ENCODE measurements at places on chromosomes 12 and 14.

DNA sequence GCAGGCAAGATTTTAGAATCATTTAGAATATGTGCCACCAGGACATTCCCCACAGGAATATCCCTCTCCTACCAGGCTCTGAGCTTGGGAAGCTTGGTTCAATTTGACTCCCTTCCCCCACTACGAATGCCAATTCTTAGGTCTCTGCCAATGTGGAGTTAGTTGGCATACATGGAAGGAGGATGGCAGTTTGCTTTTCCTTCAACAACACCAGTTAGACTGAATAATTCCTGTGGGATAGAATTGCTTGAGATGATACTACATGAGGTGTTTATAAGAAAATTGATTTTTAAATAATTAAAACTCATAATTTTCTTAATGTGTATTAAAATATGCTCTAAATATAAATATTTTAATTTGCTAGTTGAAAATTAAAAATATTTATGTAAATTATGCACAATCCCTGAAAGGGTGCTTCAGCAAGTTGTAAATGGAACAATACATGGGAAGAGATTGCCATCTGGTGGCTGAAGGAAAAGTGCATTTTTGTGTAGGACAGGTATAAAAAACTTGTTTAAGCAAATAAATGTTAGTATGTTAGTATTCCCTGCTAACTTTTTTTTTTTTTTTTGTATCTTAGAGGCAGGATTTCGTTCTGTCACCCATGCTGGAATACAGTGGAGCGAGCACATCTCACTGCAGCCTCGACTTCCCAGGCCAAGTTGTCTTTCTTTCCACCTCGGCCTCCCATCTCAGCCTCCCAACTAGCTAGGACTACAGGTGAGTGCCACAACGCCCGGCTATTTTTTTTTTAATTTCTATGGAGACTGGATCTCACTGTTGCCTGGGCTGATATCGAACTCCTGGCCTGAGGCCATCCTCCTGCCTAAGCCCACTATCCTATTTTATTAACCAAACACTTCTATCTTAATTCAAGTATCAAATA lies 25.8 kb upstream of the STRAP start:
- DNase-seq, result peak; percentile 14

GRCh38 chr14:59032826-59033225 lies 155.6 kb upstream of the DAAM1 start:
- no peak for DNase-seq

DNA sequence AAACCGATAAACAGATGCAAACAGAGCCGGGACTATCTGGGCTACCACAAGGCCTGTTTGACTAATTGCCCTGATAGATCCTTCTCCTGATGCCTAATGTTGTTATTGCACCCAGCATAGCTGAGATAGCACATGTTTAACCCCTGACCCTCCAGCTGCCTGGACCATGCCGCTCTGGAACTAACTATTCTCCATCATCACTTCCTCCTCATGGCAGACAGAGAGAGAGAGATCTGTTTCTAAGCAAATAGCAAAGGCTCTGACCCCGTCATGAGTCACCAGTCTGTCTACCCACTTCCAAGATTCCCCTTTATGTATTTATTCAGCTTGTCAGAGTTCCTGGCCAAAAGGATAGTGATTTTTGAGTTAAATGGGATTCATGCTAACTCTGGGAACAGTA lies 58.2 kb upstream of the FLRT2 start:
- no peak for DNase-seq

- no peak for DNase-seq
Observed at GRCh38 chr12:13628067-13628466, 353.3 kb downstream of the GRIN2B start.

GRCh38 chr12:20368114-20368650 lies at the start of gene PDE3A:
Gene PDE3A, plus strand, starts transcription at chr12:20368537. Its CDS starts 748 bp downstream, at chr12:20369285.
- peak; percentile 45 for DNase-seq

DNA sequence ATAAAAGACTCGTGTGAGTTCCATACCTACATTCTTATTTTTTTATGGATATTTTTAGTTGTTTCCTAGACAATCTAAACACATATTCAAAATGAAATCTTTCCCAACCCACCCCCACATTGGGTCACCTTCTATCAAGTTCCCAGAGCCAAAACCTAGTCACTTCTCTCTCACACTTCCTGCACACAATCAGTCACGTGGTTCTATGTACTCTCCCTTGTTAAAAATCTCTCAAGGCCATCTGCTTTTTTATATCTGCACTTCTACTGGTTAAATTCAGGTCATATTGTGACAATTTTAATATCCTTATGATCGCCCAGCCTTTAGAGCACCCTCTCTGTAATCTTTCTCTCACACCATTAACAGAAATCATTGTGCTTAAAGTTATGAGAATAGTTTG lies 175.0 kb upstream of the SYT10 start:
- no peak for DNase-seq

- no peak for DNase-seq
Observed at GRCh38 chr12:114726092-114726710, 42.2 kb upstream of the TBX3 start.

- no peak for DNase-seq
Observed at GRCh38 chr12:117649796-117650195, 288.4 kb upstream of the NOS1 start.

GRCh38 chr12:19757317-19757877 lies 318.1 kb downstream of the AEBP2 start:
- DNase-seq, result peak; percentile 50

- DNase-seq, result no peak
Observed at GRCh38 chr12:52774629-52775250, 2.4 kb downstream of the KRT76 start.

GRCh38 chr14:22509036-22509709 lies 79.9 kb downstream of the DAD1 start:
- no peak for DNase-seq

DNA sequence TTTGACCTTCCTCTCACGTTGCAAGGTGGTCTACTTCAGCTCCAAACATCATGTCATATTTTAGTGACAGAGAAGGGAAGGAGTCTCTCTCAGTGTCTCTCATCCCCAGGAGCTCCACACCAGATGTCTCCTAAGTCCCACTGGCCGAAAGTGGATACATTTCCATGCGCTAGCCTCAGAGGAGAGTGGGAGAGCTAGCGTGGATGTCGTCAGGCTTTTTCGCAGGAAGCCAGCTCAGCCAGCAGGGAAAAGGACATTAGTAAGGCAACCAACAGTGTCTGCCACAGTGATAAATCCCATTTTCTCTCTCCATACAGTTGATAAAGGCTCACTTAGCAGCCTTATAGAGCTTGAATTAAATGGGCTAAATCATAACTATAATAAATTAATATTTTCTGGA lies 155.7 kb downstream of the PELI2 start:
- DNase-seq, result no peak

DNA sequence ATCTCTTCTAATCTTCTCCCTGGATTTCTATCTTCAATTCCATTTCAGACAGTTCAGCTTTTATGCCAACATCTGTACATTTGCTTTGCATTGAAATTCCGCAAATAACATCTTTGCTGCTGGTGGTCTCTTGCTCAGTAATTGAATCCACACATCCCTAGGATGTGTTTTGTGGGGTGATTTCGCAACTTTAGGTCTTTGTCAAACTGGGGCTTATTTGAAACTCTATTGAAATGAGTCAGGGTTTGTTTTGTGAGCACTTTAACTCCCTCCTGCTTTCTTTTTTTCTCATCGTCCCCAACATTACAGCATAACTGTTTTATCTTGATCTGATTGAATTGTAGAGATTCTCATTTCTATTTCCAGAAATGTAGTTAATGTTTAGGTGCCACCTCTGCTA lies 404.3 kb downstream of the NPAS3 start:
- DNase-seq, result no peak

GRCh38 chr12:104057771-104058197 lies 6.5 kb upstream of the HCFC2 start:
- no peak for DNase-seq

DNA sequence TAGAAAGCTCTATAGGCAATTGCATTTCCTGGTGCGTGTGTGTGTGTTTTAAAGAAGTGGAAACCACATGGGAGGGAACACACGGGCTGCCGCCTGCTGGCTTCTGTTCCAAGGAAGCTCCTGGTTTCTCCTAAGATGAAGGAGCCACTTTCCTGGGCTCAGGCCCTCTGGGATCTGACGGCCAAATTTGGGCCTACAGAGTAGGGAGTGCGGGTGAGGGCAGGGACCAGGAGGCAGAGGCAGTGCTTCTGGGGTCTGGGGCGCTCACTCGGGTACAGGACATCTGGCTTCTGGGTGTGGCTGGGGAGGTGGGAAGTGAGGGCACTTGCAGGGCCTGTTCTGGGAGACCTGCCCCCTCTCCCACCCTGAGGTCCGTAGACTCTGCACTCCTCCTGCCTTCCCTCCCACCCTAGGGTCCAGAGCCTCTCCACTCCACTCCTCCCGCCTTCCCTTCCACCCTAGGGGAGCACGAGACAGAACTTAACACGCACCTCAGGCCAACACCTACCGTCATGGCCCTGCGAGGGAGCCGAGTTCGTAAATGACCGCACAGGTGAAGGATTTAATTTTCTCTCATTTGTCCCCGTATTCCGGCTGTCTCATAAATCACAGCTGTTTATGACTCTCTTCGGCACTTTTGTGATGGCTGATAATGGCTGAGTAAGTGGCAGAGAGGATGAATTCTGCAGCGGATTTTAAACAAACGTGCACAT lies 127.7 kb downstream of the KIF26A start:
- DNase-seq, result no peak

GRCh38 chr14:23434488-23435222 lies 805 bp downstream of the MYH7 start:
- DNase-seq, result no peak

DNA sequence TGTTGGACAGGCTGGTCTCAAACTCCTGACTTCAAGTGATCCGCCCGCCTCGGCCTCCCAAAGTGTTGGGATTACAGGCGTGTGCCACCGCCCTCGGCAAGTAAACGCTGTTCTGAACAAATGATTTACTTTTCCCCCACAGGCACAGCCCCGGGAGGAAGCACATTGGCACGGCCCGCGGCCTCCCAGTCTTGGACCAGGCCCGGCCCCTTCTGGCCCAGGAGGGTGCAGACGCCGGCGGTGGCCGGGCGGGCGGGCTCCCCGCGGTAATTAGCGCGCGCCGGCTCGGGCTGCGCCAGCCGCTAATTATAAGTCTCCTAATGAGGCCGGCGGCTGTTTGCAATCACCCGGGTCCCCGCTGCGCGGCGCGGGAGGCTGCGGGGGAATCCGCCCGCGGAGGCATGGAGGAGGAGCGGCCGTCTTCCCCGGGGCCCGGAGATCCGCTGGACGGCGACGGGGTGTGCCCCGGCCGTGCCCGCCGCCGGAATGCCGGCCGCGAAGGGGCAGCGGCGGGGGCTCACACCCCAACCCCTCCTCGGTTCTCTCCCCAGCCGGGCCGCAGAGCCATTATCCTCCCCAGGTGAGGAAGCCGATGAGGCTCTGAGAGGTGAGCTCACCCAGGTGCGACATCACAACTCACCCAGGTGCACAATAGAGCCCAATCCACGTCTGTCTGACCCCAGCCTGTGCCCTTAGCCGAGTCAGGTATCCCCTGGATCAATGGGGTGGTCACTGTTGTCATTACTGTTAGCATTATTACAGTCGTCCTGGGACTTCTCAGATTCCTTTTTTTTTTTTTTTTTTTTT lies 3.3 kb upstream of the POP5 start:
- DNase-seq, result no peak

GRCh38 chr12:47709237-47709636 lies 3.4 kb upstream of the RPAP3 start:
- no peak for DNase-seq

GRCh38 chr12:115387467-115387901 lies 703.5 kb upstream of the TBX3 start:
- DNase-seq, result no peak

DNA sequence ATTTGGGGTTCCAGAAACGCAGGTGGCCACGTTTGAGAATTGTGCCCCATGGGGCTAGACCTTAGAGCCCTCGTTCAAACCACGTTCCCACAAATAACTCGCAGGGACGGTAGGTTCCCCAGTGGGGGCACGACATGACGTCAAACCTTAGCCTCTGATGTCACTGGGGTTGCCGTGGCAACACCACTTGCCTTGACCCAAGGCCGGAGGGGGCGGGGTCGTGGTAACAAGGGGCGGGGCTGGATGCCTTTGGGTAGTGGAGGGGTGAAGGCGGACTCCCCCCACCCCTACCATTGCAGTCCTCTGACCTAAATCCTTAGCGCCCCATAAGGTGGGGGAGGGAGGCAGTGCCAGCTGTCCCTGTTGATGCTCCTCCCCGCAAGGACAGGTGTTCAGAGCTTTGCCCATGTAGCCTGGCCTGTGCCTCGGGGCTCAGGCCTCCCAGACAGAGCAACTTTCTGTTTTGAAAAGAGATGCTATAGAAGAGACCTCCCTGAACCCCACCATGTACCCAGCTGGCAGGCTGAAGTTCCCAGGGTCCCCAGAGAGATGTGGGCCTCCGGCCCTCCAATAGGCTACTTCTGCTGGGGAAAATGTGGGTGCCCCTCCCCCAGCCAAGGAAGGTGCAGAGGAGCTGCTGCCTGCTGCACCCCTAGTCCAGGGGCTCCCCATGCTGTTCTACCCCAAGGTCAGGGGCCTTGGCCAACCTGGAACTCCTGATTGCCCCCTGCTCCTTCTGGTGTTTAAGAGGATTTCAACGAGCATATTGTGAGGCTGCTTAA lies 1.9 kb downstream of the FAM222A start:
- DNase-seq, result peak; percentile 40

- peak; percentile 76 for DNase-seq
Observed at GRCh38 chr14:106694638-106695393, 1168.4 kb downstream of the TMEM121 start.

GRCh38 chr14:92610849-92611271 lies 97.3 kb downstream of the RIN3 start:
- no peak for DNase-seq

DNA sequence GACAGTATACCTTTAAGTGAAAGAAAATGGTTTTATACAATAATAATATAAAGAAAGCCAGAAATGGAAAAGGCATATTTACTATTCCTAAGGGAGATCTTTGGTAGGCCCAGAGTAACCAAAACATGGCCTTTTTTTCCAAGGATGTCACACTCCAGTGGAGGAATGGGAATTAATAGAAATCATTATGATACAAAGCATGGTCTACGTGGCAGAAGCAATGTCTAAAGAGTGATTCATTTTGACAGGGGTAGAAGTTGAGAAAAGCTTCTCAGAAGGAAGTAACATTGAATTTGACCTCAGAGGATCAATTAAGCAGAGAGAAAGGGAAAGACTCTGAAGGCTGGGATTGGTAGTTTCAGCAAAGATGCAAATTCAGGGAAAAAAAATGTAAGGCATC lies 208.6 kb downstream of the BTG1 start:
- no peak for DNase-seq

GRCh38 chr12:3828888-3829287 lies 44.3 kb downstream of the PARP11 start:
- no peak for DNase-seq

- no peak for DNase-seq
Observed at GRCh38 chr12:12488823-12489550, 73.7 kb downstream of the DUSP16 start.

- DNase-seq, result no peak
Observed at GRCh38 chr12:3671330-3672112, 81.4 kb downstream of the CRACR2A start.

DNA sequence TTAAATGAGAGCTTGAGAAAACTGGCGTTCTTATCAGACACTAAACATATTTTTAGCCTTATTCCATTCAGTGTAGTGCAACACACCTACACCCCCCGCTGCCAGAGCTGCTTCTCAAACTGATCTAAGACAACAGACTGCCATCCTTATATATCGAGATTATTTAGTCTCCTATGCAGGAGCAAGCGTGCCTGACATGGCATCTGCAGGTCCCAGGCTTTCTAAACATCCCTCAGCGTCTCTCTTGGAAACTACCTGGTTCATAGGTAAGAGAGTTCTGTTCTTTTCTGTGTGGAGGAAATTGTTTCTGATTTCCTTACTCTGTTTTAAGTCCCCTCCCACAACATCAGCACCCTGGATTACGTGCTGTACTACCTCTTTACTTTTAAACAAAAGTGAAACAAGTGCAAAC lies 117.1 kb upstream of the PTPRB start:
- DNase-seq, result peak; percentile 6
